ENCODE measurements at places on chromosomes 16 and 17.
A peak's percentile ranks its signal among the peaks of the same experiment; 100 is the strongest.

DNA sequence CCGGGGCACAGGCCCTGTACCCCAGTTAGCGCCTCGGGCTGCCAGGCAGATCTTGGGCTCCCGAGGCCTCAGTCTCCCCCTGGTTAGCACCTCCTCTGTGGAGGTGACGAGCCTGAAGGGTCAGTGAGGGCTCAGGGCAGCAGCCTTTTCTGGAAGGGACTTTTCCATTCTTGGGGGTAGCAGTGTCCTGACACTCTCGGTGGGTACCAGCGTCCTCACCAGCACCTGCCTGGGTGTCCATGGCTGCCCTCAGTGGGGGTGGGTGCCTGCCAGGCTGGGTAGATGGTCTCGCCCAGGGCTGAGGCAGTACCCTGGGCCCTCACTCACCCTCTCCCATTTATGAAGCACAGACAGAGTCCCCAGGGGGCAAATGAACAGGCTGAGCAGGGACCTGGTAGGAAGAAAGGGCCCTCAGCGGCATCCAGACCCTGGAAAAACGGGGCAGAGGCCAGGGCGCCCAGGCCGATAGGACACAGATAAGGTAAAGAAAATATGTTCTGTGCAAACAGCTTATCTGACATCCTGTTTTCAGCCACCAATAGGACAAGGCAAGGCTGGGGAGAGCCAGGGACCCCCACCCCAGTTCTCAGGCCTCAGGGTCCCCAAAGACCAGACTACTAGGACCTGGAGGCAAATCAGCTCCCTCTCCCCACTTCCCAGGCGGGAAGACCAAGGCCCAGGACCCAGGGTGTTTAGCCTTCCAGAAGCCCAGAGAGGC lies 50.9 kb downstream of the ZFPM1 start:
- no peak for DNase-seq

DNA sequence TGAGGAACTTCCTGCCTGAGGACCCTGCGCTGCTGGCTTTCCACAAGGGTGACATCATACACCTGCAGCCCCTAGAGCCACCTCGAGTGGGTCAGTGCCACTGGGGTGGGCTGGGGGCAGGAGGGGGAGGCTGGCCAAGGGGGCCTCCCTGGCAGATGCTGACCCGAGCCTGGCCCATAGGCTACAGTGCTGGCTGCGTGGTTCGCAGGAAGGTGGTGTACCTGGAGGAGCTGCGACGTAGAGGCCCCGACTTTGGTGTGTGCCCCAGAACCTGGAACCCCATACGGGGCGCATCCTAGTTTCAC lies 26.7 kb upstream of the ALKBH5 start:
- no peak for DNase-seq

- no peak for DNase-seq
These were observed 10.4 kb upstream of the CAMKK1 start for GRCh38 chr17:3903051-3903825.

- DNase-seq = no peak
These were observed 109.4 kb upstream of the AXIN2 start for GRCh38 chr17:65670667-65671371.

- DNase-seq = no peak
These were observed 18.1 kb downstream of the PRMT7 start for GRCh38 chr16:68328860-68329390.

DNA sequence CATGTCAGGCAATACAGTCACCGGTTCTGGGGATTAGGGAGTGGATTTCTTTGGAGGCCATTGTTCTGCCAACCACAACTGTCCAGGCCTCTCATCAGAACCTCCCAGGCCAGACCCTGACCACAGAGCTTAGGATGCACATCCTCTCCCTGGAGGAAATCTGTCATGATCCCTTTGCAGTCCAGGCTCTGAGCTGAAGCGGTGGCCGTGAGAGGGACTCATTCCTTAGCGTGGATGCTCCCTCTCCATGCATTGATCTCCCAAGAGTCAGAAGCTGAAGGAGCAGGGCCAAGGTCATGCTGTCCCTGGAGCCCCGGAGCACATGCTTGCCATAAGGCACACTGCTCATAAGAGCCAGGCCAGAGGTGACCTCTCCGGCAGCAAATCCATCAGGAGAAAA lies 181.4 kb downstream of the COPRS start:
- no peak for DNase-seq

- no peak for DNase-seq
These were observed 1.2 kb downstream of the TBX2 start for GRCh38 chr17:61400717-61401388.

DNA sequence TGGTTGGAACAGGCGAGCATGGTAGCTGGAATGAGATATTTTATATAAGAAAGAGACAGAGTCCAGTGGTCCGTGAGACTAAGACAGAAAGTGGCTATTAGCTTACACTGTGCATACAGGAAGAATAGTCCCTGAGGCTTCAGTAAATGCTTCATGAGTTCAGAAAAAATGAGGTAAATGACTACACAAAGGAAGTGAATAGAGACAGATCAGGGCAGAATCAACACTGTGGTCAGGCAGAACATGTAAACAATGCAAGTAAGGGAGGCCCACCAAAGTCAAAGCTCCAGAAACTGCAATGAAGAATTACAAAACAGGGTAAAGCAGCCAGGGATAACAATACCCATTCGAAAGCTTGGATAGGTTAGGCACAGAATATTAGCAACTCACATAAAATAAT lies 4.8 kb downstream of the ABCA10 start:
- DNase-seq = peak; percentile 15

GRCh38 chr17:57926723-57927047 lies 28.5 kb downstream of the CUEDC1 start:
- no peak for DNase-seq

DNA sequence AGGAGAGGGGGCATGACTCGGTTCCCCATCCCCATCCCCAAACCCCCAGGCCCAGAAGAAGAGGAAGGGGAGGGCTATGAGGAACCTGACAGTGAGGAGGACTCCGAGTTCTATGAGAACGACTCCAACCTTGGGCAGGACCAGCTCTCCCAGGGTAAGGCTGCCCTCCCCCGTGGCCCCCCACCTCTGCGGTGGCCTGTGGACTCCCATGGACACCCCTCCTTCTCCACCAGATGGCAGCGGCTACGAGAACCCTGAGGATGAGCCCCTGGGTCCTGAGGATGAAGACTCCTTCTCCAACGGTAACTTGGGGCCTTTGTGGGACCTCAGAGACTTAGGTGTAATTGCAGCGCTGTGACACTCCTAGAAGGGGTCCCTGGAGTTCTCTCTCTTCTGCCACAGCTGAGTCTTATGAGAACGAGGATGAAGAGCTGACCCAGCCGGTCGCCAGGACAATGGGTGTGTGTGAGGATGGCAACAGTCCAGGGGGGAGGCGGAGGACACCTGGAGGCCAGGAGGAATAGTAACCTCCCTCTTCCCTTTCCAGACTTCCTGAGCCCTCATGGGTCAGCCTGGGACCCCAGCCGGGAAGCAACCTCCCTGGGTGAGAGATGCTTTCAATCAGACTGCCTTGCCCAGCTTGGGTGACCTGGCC lies 5.6 kb downstream of the CD19 start:
- no peak for DNase-seq

DNA sequence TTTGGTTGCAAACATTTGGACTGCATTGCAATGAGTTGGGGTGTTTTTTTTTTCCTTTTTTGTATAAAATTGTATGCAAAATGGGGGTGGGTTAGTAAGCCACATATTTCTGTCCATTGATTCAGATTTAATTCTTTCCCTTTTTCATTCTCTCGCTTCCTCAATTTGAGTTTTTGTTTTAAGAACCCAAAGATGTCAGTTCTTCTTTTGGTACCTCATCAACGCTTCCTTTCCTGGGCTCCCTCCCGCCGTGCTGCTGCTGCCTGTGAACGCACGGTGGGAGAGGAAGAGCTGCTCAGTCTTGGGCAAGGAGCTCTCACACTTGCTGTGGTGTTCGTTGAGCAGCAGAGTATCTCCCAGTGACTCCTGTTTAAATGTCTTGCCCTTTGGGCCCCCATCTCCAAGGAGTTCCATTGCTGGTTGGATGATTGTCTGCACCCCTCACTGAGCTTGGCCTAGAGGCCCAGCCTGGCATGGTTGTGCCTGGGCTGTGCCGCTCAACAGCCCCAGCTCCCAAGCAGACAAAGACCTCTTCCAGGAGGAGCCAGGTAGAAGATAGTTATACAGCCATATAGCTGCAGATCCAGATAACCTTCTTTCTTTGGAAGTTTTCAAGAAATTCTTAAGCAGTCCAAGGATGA lies 13.6 kb downstream of the UBFD1 start:
- no peak for DNase-seq

DNA sequence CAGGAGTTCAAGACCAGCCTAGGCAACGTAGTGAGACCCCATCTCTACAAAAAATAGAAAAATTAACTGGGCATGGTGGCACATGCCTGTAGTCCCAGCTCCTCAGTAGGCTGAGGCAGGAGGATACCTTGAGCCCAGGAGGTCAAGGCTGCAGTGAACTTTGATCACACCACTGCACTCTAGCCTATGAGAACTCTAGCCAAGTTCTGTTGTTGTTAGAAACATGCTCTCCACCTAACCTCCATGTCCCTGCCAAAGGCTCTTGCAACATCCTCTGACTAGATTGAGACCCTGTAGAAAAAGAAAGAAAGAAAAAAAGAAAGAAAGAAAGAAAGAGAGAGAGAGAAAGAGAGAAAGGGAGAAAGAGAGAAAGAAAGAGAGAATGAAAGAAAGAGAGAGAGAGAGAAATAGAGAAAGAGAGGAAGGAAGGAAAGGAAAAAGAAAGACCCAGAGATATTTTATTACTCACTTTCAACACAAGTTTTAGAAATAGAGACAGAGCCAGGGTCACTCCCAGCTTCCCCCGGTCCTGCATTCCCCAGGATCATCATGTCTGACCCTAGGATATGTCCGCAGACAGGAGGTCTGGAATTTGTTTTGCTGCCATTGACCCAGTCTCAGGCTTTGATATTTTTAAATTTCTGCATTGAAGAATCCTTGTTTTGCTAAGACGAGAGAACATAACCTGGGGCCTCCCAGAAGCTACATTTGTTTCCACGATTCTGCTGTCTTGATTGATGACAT lies 376.5 kb upstream of the CDH5 start:
- no peak for DNase-seq

- DNase-seq = peak; percentile 61
These were observed 617 bp upstream of the SENP3 start for GRCh38 chr17:7561028-7561575.

DNA sequence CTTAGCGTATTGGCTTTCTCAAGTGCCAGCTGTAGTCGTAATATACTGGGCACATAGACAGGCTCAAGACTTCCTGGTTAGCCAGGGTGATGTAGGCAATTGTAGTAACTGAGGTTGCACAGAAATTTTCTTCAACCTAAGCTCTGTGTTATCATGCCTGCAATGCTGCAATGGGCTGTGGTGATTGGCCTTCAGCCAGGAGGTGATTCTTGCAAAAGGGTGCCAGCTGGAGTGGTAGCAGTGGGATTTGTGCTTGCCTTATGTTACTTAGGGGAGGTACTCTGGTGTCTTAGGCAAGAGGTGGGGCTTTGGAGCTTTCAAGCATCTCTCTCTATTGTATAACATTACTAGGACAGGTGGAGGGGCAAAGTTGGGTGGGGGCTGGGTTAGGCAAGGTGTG lies 495.1 kb downstream of the CDH11 start:
- no peak for DNase-seq

GRCh38 chr17:36132421-36132831 lies 28.8 kb downstream of the CCL4 start:
- DNase-seq = no peak

DNA sequence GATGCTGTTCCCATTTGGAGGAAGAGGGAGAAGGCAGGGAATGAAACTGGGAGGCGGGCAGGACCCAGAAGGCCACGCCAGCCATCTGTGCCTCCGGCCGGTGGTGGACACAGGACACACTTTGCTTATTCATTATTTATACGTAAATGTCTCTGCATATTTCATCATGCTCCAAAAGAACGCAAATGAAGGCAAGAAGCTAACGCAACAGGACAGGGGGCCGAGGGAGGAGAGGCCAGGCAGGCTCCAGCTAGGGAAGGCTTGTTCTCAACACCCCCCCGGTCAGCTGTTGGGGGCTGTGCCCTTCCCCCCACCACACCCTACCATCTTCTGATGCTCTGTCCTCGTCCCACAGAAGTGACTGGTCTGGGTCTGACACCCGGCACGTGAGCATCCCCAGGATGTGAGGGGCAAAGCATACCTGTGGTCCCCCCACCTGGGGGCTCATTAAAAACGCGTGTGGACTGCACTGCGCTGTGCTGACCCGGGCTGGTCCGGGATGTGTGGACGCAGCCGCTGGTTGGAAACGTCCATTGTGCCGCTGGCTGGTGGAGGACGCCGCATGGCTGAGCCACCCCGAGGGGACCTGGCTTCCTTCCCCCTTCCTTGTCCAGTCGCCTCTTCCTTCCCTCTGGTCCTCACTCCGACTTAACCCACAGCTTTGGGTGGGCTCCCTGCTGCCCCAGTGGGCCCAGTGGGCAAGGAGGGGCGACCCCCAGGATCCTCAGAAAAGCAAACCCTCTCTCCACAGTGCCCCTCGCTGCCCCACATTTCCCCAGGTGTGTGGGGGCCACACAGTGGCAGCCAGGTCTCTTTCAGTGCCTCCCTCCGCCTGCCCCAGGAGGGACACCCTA lies 46.4 kb upstream of the ENPP7 start:
- DNase-seq = no peak

DNA sequence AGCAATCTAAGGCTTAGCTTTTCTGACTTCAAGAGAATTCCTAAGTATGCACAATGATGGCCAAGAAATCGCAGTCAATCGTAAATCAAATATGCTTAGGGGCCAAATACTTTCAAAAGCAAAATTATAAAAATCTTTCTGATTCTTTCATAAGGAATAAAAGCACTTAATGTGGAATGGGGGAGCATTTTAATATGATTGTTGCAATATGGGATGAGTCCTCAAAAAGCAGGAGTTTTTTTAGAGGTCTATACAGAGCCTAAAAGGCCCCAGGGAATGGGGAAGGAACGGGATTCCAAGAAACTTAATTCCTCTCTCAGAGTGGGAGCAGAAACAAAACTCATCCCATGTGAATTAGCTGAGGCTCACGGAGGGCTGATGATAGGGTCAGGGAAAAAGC lies 14.7 kb upstream of the SLC39A11 start:
- no peak for DNase-seq

DNA sequence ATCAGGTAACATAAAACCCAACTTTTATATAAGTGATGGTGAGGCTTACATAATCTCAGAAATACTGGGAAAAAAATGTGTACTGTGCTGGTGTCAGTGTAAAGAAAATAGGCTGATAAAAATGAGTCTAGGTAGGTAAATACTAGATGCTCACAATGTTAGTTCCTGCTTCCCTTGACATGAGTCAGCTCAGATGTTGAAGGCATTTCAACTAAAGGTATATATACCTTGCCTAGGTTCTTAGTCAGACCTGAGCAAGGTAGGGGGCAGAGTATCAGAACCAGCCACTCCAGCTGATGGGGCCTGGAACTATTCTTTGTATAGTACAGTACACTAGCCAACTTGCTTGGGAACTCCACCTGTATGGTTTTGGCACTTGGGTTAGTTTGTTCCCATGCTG lies 51.0 kb upstream of the CA10 start:
- no peak for DNase-seq

GRCh38 chr16:4081521-4082021 lies 34.7 kb downstream of the ADCY9 start:
- no peak for DNase-seq

DNA sequence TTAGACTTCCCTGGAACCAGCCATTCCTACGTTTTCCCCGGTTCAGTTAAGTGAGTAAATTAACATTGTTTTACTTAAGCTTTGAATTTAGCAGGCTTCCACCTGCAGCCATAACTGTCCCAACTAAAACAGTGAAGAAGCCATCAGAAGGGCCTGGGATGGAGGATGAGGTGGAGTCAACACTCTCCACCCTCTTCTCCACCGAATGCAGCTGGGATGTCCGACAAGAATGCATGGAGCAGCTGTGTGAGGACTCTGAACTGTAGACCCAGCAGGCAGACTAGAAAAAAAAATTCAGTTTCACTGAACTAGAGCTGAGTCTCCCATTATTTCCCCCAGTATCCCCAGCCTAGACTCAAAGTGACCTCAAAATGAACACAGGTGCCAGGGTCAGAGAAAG lies 114.8 kb downstream of the C16orf95 start:
- DNase-seq = peak; percentile 30
